ENCODE measurements at places on chromosomes 13 and 19.

DNA sequence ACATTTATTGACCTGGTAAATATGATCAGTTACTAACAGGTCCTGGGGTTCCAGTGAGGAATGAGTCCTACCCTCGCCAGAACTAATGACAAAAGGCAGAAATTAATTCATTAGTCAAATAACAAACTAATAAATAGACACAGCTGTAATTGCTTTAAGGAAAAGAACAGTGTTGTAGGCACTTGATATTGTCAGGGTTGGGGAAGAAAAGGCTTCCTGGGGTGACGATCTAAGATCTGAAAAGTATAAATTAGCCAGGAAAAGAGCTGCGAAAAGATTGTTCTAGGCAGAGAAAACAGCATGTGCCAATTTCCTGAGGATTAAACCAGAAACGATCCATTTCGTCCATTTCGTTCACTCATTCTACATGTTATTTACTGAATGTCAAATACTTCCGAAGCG is 670 bp upstream of the CHAF1A start:
- DNase-seq = no peak

DNA sequence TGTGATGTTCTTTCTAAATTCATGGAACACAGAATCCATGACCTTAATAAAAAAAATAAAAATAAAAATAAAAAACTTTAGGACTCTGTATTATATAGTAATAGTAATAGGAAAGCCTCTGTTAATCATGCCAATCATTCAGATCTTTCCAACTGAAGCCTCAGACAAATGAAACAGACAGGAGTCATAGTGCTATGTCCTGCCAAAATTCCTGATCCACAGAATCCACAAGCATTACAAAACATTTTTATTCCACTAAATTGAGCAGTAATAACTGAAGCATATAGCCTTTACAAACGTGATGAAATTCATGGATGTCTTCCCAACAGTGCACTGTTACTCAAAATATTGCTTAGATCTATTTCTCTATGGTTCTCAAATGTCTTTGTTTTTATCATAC is 820.6 kb upstream of the PCDH9 start:
- DNase-seq = no peak

DNA sequence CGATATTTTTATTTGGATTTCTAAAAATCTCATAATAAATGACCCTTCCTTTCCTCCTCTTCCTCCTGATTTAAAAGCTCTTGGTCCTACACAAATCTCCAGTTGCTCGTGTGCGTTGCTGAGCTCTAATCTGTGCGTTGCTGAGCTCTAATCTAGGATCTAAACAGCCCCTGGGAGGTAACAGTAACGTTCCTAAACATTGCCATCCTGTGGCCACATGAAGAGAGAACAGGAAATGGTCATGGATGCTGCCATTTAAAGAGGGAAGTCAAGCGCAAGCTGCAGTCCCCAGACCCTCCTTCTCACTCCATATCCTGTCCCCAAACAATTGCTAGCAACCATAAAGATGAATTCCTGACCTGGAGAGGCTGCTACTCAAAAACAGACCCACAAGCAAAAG is 170.8 kb downstream of the NUFIP1 start:
- DNase-seq = peak; percentile 69

- no peak for DNase-seq
Observed at GRCh38 chr13:30091035-30091434, 216.3 kb downstream of the KATNAL1 start.

DNA sequence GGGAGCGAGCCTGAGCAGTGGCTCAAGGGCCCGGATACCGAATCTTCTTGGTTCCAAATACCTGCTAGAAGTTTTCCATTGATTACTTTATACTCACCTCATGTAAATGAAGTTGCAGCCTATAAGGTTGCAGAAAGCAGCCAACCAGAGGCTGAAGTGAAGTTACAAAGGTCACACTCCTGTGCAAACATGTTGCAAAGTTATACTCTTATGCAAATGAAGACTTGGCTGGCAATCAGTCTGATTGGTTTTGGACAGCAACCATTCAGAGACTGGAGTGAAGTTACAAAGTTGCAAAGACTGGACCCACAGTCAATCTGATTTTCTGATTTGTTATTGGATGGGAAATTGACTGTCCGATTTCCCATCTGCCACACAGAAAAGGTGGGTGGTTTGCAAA is 152.5 kb downstream of the GGACT start:
- DNase-seq = no peak

DNA sequence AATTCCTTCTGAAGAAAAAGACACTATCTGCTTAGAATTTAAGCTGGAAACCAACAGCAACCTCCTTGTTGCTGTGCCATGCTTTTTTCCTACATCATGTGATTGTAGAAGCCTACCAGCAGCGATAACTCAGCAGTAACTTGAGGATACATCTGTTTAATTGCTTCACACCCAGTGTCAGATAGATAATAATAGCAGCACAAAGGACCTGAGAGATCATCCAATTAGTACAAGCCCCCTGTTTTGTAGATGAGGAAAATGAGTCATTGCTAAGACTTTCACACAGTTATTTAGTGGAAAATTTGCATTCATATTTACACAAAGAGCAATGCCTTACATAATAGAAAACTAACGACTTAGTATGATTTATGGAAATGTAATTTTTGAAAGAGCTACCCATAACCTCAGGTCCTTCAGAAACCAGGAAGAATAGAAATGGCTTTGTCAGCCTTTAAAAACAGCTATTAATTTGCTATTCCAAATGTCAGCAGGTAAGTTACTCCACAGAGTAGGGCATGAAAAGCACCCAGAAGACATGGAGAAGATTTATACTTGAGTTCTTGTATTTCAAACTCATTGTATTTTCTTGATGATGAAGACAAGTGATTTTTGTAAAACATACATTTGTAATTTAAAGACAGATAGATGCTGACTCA is 93.7 kb upstream of the SGCG start:
- DNase-seq = no peak

DNA sequence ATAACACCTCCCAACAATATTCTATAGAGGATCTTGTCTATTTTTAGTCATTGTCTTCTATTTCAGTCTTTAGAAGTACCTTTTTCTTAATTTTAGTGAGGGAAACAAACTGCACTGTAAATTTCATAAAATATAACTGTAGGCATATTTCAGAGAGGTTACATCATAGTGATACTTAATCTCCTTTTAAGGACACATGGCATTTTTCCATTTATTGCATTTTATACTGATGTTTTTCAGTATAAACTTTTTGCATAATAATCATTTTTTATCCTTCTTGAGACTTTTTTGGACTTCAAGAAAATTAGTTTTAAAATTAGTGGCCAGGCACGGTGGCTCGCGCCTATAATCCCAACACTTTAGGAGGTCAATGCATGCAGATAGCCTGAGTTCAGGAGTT is 6.6 kb downstream of the ZNF700 start:
- no peak for DNase-seq

DNA sequence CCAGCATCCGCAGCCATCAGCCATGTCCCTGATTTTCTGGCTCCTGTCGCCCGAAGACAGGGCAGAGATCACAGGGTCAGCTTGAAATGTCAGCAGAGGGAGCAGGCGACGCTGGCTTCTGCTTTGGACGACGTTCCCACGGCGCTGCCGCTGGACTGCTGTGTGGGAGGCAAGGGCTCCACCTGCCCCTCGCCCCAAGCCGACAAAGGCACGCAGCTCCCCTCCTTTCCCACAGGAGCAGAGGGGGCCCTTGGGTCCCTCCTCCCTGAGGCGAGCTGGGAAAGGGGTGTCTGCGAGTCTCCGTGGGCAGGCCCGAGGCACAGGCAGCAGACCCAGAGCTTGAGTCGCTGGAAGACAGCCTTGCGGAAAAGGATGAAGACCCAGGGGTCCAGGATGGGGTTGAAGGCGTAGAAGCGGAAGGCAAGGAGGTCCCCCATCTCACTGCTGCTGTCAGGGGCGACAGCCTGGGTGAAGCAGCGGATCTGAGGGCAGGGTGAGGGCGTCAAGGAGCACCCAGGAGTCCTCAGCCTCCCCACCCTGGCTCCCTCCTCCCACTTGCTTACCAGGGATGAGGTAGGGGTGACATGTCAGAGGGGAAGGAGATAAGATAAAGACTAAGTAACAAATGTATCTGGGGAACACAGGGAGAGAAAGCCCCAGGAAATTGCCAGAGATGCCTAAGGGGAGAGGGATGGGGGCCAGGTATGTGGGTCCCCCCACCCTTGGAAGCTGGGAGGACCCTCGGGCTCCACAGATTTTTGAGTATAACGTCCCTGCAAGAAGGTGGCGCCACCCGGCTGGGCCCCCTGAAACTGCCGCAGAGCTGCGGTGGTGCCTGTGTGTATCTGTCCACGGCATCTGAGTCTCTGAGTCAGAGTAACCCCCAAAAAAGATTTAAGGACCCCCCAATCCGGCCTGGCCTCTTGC is 3.4 kb downstream of the PTGIR start:
- peak; percentile 57 for DNase-seq

GRCh38 chr19:49009828-49010227 is 7.1 kb downstream of the LHB start:
- no peak for DNase-seq

DNA sequence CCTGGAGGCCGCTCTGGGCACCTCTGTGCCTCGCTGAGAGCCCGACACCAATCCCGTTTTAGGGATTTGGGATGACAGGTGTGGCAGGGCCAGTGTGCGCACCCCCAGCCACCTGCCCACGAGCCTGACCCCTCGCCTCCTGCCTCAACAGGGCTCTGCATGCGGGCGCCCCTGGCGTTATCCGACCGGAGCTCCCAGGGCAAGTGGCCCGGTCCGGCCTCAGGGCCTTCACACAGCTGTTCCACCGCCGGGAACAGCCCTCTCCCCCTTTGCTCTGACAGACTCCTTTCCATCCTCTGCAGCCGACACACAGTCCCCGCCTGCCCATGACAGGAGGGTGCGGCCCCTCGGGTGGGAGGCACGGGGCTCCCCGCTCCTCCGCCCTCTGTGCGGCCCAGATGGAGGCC is 7.1 kb upstream of the WDR18 start:
- DNase-seq = no peak

GRCh38 chr13:21987793-21988192 is 316.9 kb downstream of the FGF9 start:
- no peak for DNase-seq

- DNase-seq = no peak
Observed at GRCh38 chr13:110331362-110331761, 24.3 kb downstream of the COL4A2 start.

DNA sequence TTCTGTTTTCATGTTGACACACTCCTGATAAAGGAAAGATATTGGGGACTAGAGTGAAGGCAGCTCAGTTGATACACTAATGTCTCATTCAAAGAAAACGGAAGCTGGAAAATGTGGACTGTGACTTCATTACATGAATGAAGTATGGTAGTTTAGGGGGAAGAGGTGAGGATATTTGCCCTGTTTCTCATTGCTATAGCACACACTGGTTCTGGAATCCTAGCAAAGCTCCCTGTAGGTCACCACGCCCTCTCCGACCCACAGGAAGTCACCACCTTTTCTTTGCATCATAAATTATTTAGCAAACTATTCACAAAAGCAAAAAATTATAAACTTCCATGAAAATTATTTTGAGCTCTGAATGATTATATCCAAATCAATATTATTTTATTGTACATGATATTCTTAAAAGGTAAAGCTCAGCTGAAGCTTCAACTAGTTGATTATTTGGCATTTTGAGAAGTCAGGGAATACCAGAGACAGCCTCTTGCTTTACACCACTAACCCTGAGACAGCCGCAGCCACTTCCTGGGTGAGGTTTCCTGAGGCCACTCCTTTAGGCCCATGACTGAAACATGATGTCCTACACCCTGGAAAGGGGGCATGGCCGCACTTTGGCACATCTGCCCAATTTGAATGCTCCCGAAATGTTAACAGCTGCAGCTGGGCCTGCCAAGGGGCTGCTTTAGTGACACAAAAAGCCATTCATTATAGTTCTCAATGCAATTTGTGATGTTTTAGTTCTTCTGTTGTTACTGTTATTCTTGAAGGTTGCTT is 50.0 kb upstream of the WDFY2 start:
- DNase-seq = no peak

GRCh38 chr13:32267836-32268439 is 47.2 kb downstream of the ZAR1L start:
- no peak for DNase-seq

DNA sequence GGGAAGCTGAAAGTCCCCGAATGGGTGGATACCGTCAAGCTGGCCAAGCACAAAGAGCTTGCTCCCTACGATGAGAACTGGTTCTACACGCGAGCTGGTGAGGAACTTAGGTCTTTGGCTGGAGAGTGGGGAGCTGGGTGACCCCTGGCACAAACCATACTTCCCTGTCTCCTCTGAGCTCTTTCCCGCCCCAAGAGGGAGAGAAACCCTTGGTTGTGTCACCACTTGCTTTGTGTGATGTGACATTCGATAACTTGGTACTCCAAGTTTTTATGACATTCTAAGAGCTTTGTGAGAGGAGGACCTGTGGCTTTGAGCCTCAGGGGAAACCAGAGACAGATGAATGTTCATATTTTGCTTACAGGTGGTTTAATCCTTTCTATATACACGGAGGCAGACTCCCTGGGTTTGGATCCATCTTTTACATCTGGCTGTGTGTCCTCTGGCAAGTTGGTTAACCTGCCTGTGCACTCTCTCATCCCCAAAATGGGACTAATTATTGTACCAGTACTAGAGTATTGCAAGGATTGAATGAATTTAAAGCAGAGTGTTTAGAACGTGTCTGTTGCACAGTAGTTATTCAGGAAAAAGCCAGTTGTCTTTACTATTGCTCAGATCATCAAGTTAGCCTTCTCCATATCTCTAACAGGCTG is 1.2 kb downstream of the RPS19 start:
- DNase-seq = no peak

DNA sequence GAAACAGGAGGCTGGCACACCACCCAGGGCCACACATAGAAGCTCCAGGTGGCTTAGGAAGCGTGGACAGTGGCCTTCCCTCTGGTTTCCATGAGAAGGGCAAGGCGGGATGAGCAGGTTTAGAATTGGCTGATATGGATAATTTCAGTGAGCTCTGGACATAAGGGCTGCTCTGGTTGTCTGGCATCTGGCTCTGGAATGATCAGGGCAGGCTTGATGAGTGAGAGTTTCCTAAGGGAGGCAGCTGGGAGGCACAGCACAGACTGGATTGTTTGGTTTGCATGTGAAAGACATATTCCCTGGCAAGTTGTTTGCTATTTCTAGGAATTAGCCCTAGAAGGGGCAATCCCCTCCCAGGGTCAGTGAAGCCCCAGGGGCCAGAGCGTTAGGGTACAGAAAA is 129.5 kb downstream of the ATP8A2 start:
- no peak for DNase-seq

Measured in SK-N-SH (cell line).